ENCODE measurements at places on chromosomes 1 and 21.

GRCh38 chr1:27455139-27455811 is 34.7 kb downstream of the WASF2 start:
- H3K27me3 ChIP-seq = no peaks in the 10 kb centered on the region
- H3K4me1 ChIP-seq = no peaks in the 10 kb centered on the region
- no peak overlapping the region for H3K4me3 ChIP-seq
- no peak for DNase-seq
- no peaks in the 10 kb centered on the region for H3K36me3 ChIP-seq
- no peak overlapping the region for H3K27ac ChIP-seq

DNA sequence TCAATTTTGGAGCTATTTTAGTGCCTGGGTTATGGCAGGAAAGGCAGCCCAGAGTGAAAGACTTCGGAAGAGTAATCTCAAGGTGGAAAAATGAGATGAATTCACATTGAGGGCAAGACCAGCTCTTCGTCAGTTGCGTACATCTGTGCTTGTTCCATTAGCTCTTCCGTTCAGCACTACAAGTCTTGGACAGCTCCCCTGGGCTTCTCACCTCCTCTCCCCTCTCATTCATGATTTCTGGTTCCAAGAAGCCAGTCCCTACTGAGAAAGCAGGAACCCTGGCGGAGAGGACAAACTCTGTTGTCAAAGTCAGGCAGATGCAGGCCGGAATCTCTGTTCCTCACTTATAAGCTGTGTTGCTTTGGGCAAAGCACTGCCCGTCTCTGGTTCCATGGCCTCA is 76.5 kb downstream of the ACTL8 start:
- H3K27ac ChIP-seq = no peak overlapping the region
- H3K4me3 ChIP-seq = no peak overlapping the region
- no peaks in the 10 kb centered on the region for H3K4me1 ChIP-seq

DNA sequence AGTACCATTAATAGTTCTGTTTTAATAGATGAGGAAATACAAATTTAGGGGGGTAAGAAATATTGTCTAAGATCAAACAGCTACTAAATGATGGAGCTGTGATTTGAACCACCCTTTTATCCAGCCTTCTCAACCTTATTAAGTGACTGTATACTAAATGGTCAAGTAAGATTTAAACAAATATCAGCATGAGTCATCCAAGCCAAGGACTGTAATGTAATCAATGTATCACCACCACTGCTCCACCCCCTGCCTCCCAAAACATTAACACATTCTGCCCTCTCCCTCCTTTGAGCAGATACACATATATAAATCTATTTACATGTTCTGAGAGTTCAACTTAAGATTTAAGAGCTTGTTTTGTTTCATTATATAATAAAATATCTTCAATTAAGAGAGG is 58.9 kb downstream of the LRRC40 start:
- no peaks in the 10 kb centered on the region for H3K27me3 ChIP-seq
- H3K36me3 ChIP-seq = no peaks in the 10 kb centered on the region
- DNase-seq = no peak
- no peak overlapping the region for H3K27ac ChIP-seq

DNA sequence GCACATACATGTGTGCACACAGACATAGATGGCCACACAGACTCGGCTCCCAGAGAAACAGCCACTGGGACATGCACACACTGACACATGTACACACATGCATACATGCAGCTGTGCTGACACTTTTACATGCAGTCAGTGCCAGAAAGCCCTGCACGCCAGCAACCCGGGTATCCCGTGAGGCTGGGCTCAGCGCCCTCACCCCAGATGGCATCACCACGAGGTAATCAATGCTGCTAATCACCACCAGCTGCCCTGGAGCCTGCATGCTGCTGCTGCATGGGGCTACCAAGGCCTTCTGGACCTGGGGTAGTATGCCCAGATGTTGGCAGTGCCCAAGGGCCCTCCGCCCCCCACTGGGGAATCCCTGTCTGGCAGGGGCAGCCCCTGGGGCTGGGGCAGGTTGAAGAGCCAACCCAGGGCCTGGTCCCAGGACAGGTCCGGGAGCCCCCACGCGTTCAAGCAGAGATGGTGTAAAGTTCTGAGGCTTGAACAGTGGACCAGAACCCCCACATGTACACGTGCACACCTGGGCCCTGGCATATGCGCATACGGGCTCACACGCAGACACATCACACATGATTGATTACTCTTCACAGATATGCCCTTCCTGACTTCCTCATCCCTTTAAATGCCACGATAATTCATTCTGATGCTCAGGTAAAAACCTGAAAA is 2.7 kb upstream of the COL16A1 start:
- H3K27me3 ChIP-seq = no peaks in the 10 kb centered on the region
- no peak overlapping the region for H3K4me3 ChIP-seq
- no peak overlapping the region for H3K27ac ChIP-seq

DNA sequence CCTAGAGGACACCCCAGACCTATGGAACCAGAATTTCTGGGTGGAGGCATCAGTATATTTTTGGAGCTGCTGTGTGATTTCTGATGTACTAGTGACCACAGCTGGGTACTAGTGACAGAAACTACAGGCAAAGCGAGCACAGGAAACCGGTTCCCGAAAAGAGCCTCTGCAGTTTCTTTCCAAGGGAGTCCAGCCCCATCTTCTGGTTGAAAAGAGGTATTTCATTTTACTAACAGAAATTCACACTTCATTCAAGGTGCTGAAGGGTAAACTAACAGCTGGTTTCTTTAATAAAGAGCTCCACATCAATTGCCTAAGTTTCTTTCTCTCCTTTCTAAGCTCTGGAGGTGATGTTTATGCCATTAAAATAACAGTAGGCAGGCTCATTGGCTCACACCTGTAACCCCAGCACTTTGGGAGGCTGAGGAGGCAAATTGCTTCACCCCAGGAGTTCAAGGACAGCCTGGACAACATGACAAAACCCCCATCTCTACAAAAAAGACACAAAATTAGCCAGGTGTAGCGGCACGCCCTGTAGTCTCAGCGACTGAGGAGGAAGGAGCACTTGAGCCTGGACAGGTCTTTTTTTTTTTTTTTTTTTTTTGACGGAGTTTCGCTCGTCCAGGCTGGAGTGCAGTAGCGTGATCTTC is 22.0 kb downstream of the THAP3 start:
- no peaks in the 10 kb centered on the region for H3K36me3 ChIP-seq
- DNase-seq = peak; percentile 28
- peaks cover 7% of the 10 kb centered on the region for H3K4me1 ChIP-seq
- no peaks in the 10 kb centered on the region for H3K27me3 ChIP-seq
- H3K4me3 ChIP-seq = no peak overlapping the region
- no peak overlapping the region for H3K27ac ChIP-seq

DNA sequence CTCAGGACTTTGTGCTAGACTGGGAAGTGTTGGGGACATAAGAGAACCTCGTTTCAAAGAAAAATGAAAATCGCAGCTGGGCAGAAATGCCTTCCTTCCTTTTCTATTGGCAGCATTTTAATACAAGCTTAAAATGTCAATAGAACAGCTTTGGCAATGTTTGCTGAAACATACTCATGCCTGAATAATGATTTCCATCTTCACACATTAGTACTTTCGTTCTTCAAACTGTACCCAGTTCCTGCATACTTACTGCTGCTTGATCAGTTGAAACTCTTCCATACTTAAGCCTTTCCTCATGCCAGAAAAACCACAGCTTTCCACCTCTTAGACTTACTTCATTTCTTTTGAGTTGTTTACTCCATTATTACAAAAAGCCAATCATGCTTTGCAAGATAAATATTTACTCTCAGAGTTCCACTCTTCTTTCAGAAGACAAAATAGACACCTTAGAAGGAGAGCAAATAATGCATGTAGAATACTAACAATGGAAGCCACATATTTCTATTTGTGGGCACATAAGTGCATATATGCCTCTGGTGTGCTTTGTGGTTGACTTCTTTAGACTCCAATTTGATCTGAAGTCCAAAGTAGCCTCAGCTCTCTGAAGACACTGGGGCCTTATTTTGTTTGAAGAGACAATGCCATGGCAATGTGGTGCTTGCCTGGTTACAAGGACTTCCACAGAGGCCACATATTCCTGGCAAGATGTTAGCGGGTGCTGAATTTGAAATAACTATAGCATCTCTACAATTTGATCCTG is 22.7 kb upstream of the CD55 start:
- DNase-seq = no peak
- H3K4me1 ChIP-seq = no peaks in the 10 kb centered on the region
- no peaks in the 10 kb centered on the region for H3K36me3 ChIP-seq
- no peak overlapping the region for H3K4me3 ChIP-seq
- H3K27me3 ChIP-seq = no peaks in the 10 kb centered on the region

DNA sequence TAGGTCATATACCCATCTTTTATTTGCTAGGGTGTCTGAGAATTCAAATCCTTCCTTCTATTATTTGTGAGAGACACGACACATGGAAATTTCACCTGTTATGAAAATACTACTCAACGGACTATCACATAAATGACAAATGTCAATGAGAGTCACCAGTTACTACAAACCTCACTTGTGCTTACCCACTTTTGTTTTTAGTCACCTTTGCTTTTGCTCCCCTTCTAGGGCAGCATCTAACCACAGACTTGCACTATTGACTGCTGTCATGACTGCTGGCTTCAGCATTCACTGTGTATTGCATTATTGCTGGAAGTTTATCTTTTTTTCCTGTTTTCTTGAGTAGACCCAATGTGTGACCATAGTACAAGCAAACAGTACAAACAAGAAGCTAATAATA is 1048.0 kb downstream of the PLA2G4A start:
- H3K36me3 ChIP-seq = no peaks in the 10 kb centered on the region
- no peaks in the 10 kb centered on the region for H3K27me3 ChIP-seq
- H3K4me3 ChIP-seq = no peak overlapping the region
- H3K4me1 ChIP-seq = no peaks in the 10 kb centered on the region
- H3K27ac ChIP-seq = no peak overlapping the region

GRCh38 chr1:36108314-36108713 is 16.7 kb downstream of the COL8A2 start:
- no peak overlapping the region for H3K4me3 ChIP-seq
- H3K4me1 ChIP-seq = no peaks in the 10 kb centered on the region
- no peak for DNase-seq
- no peaks in the 10 kb centered on the region for H3K27me3 ChIP-seq

GRCh38 chr1:31957701-31958674 is 19.8 kb upstream of the PTP4A2 start:
- H3K36me3 ChIP-seq = no peaks in the 10 kb centered on the region
- H3K27ac ChIP-seq = no peak overlapping the region
- no peak overlapping the region for H3K4me3 ChIP-seq
- peak; percentile 26 for DNase-seq

DNA sequence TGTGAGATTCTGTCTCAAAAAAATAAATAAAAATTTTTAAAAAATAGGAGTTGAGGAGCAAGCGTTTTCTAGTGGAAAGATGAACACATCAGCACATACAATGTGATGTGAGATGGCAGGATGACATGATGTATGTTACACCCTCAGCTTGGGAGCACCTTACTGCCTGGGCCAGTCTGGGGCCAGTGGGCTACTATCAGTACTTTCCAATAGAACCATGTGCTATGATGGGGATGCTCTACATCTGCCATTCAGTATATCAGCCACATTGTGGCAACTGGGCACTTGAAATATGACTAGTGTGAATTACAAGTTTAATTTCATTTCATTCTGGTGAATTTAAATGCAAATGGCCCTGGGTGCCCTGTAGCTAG is 156.0 kb downstream of the PGBD5 start:
- H3K27ac ChIP-seq = no peak overlapping the region
- no peaks in the 10 kb centered on the region for H3K27me3 ChIP-seq
- H3K4me1 ChIP-seq = peaks cover 5% of the 10 kb centered on the region

DNA sequence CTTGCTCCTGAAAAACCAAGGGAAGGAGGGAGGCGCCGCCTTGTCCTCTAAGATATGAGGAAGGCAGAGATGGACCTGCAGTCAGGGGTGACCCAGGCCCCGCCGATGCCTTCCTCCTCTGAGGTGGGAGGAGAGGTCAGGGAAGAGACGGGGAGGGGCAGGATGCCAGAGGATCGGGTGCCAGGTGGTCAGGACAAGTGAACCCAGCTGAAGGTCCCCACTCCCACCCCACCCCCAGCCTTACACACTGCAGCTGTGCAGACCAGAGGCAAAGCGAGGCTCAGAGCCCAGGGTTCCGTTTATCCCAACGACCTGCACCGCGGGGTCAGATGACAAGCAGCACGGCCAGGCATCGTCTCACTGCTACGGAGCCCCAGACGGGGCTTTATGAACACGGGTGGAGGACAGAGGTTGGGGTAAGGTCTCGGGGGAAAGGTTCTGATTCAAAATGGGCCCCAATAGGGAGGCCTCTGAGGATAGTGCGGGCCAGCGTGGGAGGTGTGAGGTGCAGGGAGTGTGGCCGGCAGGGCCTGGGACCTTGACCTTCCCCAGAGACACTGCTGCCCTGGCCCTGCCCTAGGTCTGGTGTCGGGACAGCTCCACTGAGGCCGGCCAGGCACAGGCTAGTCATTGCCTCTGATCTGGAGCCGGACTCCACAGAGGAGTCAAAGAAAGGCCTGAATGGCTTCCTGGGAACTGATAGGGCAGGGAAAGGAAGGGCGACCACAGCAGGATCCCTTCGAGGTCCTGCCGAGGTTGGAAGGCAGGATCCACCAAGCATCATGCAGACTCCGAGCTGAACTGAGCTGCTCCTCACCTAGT is 112.4 kb downstream of the WDR4 start:
- no peaks in the 10 kb centered on the region for H3K4me1 ChIP-seq
- H3K27ac ChIP-seq = no peak overlapping the region
- no peaks in the 10 kb centered on the region for H3K27me3 ChIP-seq
- no peaks in the 10 kb centered on the region for H3K36me3 ChIP-seq
- no peak overlapping the region for H3K4me3 ChIP-seq

DNA sequence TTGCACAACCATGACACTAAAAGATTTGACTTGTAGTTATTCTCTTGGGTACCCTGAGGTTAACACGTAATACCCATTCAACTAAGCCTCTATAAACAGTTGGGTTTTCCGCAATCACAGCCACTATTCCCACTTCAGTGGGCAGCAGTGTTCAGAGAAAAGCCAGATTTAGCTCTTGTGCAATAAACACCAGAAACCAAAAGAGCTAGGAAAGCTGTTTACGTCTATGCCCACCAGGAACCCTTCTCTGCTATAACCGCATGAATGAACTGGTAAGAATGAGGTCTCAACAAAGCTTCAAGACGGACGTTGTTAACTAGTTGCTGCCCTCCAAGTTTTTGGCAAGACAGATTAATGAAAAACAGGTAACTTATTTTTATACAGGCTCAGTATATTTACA is 101.3 kb downstream of the SLC45A1 start:
- peak overlapping the region; percentile 100 for H3K27ac ChIP-seq
- H3K4me3 ChIP-seq = no peak overlapping the region
- peaks cover 42% of the 10 kb centered on the region for H3K4me1 ChIP-seq
- no peaks in the 10 kb centered on the region for H3K27me3 ChIP-seq
- H3K36me3 ChIP-seq = no peaks in the 10 kb centered on the region

DNA sequence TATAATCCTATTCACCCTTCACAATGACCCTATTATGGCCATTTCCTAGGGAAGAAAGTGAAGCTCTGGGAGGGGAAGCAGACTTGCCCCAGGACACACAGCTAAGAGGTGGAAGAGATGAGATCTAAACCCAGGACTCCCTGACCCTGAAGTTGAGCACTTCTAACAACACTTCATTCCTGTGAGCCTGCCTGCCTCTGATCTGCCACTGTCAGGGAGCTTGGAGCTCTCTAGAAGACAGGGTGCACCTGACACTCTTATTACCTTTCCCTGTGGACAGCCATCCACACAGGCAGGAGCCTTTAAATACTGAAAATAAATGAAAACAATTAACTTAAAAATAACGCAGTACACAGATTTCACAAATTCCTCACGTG is 599 bp downstream of the MKNK1 start:
- DNase-seq = no peak
- H3K27ac ChIP-seq = peak overlapping the region; percentile 51
